ENCODE measurements at places on chromosomes 2 and 18. TPM values are rescaled to one million over a fixed set of nuclear protein-coding genes. Genes with fewer than 3 reads are reported as not detected.

SCN9A gene
- total RNA-seq, result 0.40 TPM

CKAP2L gene
- 9.1 TPM for total RNA-seq

ARHGAP15 gene
- not detected for total RNA-seq

EPB41L3 gene
- total RNA-seq, result 3.7 TPM

GPR75 gene
- total RNA-seq, result 0.79 TPM

IL36B gene
- total RNA-seq, result not detected

MROH2A gene
- total RNA-seq, result not detected

FSHR gene
- not detected for total RNA-seq

MEP1B gene
- total RNA-seq, result not detected

ALKAL2 gene
- not detected for total RNA-seq

EEF1B2 gene
- total RNA-seq, result 933 TPM

UGT1A1 gene
- not detected for total RNA-seq
